Inflammatory macrophage (primary cell): ENCODE measurements at places on chromosomes 12 and 14.

DNA sequence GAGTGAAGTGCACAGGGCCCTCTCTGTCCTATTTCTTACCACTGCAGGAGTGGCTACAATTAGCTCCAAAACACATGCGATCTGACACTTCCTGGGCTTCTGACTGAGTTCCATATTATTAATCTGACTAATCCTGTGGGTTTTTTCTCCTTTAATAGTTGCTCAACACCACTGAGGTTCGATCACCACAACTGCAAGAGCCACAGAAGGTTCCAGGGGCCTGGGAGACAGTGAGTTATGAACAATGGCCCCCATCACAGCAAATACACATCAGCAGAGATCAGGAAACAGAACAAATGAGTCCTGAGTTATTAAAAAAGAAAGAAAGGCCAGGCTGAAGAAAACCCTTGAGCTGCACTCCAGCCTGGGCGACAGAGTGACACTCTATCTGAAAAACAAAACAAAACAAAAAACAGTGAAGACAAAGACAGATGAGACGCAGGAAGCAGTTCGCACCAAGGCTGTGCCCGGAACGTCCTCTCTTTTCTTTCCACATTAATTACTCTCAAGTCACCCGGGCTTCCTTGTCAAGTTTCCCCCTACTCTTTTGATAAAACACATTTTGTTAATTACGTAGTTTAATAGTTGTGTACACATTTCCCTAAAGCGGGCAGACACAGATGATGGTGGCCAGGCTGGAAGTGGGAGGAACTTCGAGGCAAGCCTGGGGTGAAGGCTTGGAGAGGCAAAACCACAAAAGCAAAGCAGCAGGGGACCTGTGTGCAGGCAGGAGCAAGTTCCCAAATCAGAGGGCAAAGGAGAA, 42.7 kb downstream of the CDC42BPB start:
- DNase-seq: peak; percentile 26

DNA sequence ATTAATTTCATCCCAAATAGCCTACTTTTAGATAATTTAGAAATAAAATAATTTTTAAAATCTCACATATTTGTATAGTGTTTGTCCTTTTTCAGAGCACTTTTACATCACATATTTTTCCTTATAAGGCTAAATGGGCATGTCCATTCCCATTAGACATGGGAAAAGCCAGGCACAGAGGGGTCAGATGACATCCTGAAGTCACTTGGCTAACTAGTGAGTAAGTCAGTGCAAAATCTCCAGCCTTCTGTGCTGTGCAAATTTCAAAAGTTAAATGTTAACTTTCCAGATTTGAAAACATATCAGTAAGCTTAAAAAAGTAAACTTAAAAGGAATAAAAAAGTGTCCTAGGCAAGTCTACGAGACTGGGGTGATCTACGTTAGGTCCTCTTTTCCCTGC, 117.4 kb downstream of the EMP1 start:
- DNase-seq: no peak

- DNase-seq: no peak
Observed at GRCh38 chr12:124097701-124098100, 124.7 kb downstream of the ZNF664 start.

DNA sequence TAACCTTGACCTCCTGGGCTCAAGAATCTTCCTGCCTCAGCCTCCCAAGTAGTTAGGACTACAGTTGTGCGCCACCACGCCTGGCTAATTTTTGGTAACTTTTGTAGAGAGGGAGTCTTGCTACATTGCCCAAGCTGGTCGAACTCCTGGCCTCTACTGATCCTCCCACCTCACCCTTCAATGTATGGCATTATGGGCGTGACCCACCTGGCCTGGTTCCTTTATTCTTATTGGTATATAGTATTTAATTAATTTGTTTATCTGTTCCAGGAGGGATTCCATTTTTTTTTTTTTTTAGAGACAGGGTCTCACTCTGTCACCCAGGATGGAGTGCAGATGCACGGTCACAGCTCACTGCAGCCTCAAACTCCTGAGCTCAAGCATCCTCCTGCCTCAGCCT, 40.9 kb upstream of the EAPP start:
- no peak for DNase-seq

GRCh38 chr12:47124451-47124850, 44.7 kb upstream of the AMIGO2 start:
- DNase-seq: peak; percentile 53

DNA sequence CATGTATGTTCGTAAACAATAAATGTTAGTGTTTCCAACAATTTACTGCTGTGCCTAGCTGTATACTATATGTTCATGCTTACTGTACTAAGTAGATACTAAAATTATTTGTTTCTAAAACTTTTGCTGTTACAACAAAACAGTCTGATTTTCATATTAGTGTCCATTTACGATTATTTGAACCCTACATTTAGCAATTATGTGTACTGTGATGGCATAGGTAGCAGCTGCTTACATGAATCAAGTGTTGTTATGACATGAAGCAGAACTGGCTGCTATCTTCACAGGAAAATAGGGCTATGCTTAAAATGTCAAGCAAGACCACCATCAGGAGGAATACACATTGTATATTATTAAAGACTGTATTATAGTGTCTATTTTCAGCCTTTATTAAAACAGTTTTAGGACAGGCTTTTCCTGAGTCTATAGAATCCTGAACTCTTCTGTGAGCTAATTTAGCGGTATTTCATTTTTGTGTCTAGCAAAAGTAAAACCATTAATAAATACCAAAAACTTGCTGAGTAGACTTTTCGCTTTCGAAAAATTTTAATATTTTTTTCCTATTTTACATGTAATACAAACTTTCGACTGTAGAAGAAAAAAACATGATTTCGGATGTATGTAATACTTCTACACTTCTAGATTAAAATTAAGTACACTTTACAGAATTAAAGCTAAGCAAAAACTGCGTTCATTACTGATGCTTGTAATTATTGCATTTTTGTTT, 1.1 kb upstream of the WDR89 start:
- no peak for DNase-seq

DNA sequence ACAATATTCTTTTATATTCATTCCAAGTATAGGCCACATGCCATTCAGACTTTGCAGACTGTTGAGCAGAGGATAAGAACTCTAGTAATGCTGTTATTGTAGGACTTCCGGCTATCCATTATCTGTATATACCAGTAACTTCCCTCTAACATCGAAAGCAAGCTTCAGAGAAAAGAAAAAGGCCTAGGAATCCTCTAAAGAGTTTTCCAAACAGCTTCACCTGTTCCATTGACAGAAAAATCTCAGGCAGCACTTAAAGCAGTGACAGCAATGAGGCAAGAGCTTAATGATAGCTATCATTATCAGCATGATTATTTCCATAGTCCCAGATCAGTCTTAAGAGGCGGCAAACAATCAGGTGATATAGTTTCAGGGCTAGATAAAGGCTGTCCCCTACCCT, 1.8 kb downstream of the CPNE8 start:
- DNase-seq: no peak

DNA sequence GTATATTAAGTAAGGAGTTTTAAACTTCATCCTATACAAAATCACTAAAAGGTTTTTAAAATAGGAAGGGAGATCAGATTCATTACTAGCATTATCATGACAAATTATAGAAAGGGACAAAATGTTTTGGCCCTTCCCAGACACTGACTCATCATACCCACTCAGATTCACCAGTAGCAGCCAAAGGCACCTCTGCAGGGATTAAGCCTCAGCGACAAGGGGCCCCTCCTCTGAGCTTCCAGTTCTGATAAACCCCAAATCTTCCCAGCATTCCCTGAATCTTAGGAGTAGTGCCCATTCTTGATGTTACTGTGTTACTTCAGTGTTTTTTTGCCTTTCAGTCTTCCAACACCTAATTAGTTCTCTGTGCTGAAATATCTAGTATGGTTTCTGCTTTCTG, 14.5 kb downstream of the KRAS start:
- no peak for DNase-seq

GRCh38 chr12:63325757-63326156, 174.8 kb upstream of the AVPR1A start:
- DNase-seq: no peak

- no peak for DNase-seq
Observed at GRCh38 chr12:120749256-120749655, 23.6 kb downstream of the ACADS start.

GRCh38 chr14:93902619-93903307, 24.4 kb upstream of the FAM181A start:
- DNase-seq: no peak

GRCh38 chr14:70887737-70888499, 19.3 kb upstream of the PCNX1 start:
- DNase-seq: no peak

GRCh38 chr14:105331575-105332349, 17.2 kb downstream of the PACS2 start:
- DNase-seq: no peak

- DNase-seq: no peak
Observed at GRCh38 chr12:50100561-50100960, 3.2 kb upstream of the GPD1 start.

- peak; percentile 15 for DNase-seq
Observed at GRCh38 chr14:52043690-52044089, 25.2 kb downstream of the NID2 start.

GRCh38 chr14:57865066-57865402, 858 bp downstream of the SLC35F4 start:
- DNase-seq: no peak

GRCh38 chr14:94921456-94921855, 151.5 kb upstream of the GSC start:
- no peak for DNase-seq

GRCh38 chr14:33250963-33251362, 312.3 kb downstream of the NPAS3 start:
- DNase-seq: no peak

DNA sequence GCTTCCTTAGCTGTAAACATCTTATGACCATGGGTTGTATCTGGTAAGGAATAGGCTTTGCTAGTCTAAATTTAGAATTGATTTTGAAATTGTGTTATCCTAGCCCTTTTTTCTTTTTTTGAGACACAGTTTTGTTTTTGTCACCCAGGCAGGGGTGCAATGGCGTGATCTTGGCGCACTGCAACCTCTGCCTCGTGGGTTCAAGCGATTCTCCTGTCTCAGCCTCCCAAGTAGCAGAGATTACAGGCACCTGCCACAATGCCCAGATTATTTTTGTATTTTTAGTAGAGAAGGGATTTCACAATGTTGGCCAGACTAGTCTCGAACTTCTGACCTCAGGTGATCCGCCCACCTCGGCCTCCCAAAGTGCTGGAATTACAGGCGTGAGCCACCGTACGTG, 2.4 kb upstream of the TUBA1B start:
- no peak for DNase-seq

GRCh38 chr12:2844786-2845185, 10.0 kb upstream of the NRIP2 start:
- no peak for DNase-seq

DNA sequence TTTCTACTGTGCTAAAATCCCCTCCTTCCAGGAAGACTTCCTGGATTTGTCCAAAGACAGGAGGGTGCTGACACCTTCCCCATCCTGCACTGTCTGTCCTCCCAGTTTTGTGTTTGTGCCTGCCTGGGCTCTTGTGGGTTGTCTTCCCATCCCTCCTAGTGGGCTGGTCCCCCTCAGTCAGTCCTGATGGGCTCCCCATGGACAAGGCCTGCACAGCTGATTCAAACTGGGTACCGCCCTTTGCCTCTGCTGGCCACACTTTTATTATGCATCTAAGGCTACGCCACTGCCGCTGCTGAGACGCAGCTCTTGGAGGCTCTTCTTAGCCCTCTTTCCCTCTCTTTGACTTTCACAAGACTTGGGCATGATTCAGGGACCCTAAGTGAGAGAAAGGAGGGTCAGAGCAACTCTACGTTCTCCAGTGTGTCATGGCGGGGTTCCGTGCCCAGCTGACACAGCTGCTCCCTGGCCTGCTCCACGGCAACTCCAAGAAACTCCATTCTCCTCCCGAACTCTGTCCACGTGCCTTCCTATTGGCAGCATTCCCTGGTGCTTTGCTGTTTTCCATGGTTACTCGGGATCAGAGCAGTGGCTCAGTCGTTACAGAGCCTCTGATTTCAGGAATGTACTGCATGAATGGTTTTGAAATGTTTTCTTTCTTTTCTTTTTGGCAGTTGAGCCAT, 3.8 kb upstream of the KRT85 start:
- DNase-seq: no peak

GRCh38 chr12:96879301-96879700, 27.8 kb upstream of the NEDD1 start:
- DNase-seq: no peak

GRCh38 chr12:110846615-110847566, at the start of gene CCDC63:
Gene CCDC63, plus strand, starts transcription at chr12:110846987. Its CDS starts 5,968 bp downstream, at chr12:110852955.
- DNase-seq: peak; percentile 64

- no peak for DNase-seq
Observed at GRCh38 chr12:1083889-1084262, 92.9 kb downstream of the ERC1 start.

DNA sequence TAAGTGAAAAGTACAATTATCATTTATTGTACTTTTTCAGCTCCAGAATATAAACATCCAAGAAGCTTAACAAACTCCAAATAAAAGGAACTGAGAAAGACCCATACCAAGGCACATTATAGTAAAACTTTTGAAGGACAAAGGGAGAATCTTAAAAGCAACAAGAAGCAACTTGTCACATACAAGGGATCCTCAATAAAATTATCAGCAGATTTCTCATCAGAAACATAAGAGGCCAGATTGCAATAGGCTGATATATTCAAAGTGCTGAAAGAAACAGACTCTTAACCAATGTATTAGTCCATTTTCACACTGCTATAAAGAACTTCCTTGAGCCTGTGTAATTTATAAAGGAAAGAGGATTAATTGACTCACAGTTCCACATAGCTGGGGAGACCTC, 48.3 kb downstream of the TTC7B start:
- DNase-seq: no peak

GRCh38 chr14:94110552-94111181, at the start of gene IFI27:
Gene IFI27, plus strand, starts transcription at chr14:94110736.
- DNase-seq: no peak

GRCh38 chr12:2364631-2365051, 311.9 kb downstream of the CACNA1C start:
- peak; percentile 82 for DNase-seq

DNA sequence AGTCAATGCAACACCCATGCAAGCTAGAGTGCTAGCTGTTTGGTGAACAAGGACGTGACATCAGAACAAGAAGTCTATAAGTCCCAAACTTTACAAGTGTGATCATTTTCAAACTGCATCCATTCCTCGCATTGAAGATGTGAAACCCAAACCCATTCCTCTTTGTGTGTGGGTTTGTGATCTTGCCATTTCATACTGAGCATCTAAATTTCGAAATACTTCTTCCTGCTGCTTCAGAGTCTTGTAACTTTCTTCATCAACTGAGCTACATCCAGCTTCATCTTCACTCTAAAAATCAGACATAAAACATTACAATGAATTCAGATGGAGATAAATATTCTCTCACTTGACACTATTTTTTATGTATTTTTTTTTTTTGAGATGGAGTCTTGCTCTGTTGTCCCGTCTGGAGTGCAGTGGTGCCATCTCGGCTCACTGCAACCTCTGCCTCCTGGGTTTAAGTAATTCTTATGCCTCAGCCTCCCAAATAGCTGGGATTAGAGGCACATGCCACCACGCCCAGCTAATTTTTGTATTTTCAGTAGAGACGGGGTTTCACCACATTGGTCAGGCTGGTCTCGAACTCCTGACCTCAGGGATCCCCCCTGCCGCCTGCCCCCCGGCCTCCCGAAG, 4.8 kb upstream of the ZCCHC8 start:
- DNase-seq: peak; percentile 31
